ENCODE measurements at places on chromosomes 13 and 19. TPM values are rescaled to one million over a fixed set of nuclear protein-coding genes. Genes with fewer than 3 reads are reported as not detected.

DNA sequence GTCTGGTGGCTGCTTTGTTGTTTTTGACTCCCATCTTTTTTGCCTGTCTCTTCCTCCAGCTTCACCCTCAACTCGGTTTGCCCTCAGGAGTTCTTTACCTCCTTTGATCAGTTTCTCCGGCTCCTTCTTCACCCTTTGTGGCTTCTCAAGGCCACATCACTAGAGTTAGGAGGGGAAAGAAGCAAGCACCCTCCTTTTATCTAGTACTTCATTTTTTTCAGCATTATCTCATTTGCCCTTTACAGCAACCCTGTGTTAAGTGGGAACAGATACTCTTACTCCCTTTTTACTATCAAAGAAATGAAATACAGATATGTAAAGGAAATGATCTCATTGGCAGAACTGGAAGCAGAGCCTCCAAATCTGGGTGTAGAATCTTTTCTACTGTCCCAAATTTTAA, 26.9 kb downstream of the RAP2A start:
- peaks cover 13% of the 10 kb centered on the region for H3K36me3 ChIP-seq
- peaks cover 8% of the 10 kb centered on the region for H3K4me1 ChIP-seq
- peak; percentile 23 for DNase-seq
- H3K4me3 ChIP-seq, result no peak overlapping the region
- no peaks in the 10 kb centered on the region for H3K27me3 ChIP-seq

DNA sequence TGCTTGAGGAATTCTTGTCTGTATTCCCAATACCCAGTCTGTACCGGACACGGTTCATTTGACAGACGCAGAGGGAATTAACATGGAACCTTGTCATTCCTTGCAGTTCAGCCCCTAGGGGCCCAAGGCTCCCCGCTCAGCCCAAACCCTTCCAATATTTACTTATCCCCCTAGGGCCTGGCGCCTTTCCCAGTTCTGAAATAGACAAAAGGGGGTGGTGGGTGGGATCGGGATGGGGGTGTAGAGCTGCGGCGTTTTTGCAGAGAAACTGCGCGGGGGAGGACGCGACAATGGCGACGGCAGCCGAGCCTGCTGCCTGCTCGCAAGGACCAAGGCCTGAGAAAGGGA, 583 bp downstream of the AKAP8L start:
- peaks cover 7% of the 10 kb centered on the region for H3K36me3 ChIP-seq
- H3K27ac ChIP-seq, result peak overlapping the region; percentile 50
- H3K27me3 ChIP-seq, result no peaks in the 10 kb centered on the region
- peaks cover 28% of the 10 kb centered on the region for H3K4me1 ChIP-seq
- H3K4me3 ChIP-seq, result peak overlapping the region; percentile 86

GRCh38 chr13:40409278-40409677, 257.2 kb downstream of the FOXO1 start:
- no peaks in the 10 kb centered on the region for H3K36me3 ChIP-seq
- no peak overlapping the region for H3K4me3 ChIP-seq
- no peaks in the 10 kb centered on the region for H3K27me3 ChIP-seq
- no peaks in the 10 kb centered on the region for H3K4me1 ChIP-seq
- DNase-seq, result no peak

DNA sequence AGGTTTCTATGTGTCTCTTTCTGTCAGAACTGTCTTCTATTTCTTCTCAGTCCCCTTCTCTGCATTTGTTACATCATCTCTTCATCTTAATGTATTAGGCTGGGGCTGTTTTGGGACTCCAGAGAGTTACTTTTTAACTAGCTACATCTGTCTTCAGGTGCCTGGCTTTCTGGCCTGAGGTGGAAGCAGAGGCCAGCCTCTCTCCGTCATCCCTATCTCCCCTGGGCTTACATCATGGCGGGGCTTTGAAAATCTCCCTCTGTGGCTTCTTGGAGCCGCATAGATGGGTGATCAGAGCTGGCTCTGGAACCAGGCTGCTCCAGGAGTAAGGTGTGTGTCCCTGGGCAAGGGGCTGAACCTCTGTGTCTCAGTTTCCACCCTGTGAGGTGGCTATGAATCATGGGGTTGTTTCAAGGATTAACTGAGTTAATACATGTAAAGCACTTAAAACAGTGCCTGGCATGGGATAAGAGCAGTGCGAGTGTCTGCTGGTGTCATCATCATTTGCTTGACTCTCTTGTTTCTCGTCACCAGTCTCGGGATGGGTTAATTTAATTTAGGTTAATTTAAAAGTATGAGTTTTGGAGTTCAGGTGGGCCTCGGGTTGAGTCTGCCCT, 2.0 kb downstream of the EPN1 start:
- H3K27ac ChIP-seq, result peak overlapping the region; percentile 76
- no peak overlapping the region for H3K4me3 ChIP-seq
- H3K4me1 ChIP-seq, result peaks cover 59% of the 10 kb centered on the region
- no peak for DNase-seq

GRCh38 chr13:50711131-50711815, 132.2 kb downstream of the DLEU7 start:
- DNase-seq, result no peak
- peaks cover 5% of the 10 kb centered on the region for H3K27me3 ChIP-seq
- no peaks in the 10 kb centered on the region for H3K36me3 ChIP-seq
- peaks cover 20% of the 10 kb centered on the region for H3K4me1 ChIP-seq
- H3K4me3 ChIP-seq, result no peak overlapping the region
- H3K27ac ChIP-seq, result no peak overlapping the region

GRCh38 chr19:10583036-10583776, 3.9 kb downstream of the AP1M2 start:
- no peak overlapping the region for H3K4me3 ChIP-seq
- H3K27me3 ChIP-seq, result peaks cover 2% of the 10 kb centered on the region
- H3K36me3 ChIP-seq, result no peaks in the 10 kb centered on the region
- H3K4me1 ChIP-seq, result peaks cover 27% of the 10 kb centered on the region

DNA sequence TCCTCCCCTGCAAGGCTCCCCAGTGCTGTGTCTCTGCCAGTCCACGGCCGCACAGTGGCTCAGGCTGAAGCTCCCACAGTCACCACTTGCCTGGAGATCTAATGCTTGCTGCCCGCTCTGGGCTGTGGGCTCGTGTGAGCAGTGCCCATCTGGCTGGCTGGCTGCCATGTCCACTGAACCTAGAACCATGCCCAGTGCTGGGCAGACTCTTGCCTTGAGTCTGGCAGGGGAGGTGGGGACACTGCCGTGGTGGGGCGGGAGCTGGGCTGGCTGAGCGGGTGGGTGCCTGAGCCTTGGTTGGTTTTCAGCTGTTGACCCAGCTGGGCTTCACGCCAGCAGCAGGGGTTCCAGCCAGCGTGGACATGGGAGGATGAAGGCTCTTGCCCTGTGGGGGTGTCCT, 52.3 kb downstream of the CRTC1 start:
- H3K27ac ChIP-seq, result no peak overlapping the region
- no peaks in the 10 kb centered on the region for H3K27me3 ChIP-seq
- no peaks in the 10 kb centered on the region for H3K36me3 ChIP-seq
- H3K4me1 ChIP-seq, result peaks cover 7% of the 10 kb centered on the region
- H3K4me3 ChIP-seq, result no peak overlapping the region
- no peak for DNase-seq

DNA sequence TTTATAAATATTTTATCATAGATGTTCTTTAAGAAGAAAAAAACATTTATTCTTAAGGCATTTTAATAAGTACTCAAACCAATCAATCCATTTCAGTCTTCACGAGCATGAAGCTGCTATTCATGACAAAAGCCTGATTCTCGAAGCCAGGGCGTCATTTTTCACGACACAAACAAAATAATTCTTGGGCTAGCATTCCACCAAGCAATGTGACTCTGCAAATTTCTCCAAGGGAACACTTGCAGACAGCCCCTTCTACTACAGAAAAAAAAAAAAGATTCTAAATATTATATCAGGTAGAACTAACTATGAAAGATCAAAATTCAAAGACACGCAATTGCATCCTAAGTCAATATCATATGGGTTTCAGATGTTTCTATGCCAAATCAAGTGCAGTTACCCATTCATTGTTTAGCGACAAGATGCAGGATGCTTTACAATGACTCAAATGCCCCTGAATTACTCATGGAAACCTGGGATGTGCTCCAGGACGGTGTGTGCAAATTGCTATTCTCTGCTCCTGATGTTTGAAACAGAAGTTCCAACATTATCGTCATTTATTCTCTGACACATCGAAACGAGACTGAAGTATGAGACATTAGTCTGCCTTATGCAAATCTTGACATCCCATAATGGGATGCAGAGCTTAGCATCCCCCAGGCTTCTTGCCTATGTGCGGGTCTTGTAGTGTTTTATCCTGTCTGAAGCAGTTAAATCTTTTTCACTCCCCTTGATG, 517.7 kb downstream of the MYO16 start:
- no peaks in the 10 kb centered on the region for H3K27me3 ChIP-seq
- H3K27ac ChIP-seq, result no peak overlapping the region
- no peaks in the 10 kb centered on the region for H3K36me3 ChIP-seq
- H3K4me3 ChIP-seq, result no peak overlapping the region
- H3K4me1 ChIP-seq, result no peaks in the 10 kb centered on the region

DNA sequence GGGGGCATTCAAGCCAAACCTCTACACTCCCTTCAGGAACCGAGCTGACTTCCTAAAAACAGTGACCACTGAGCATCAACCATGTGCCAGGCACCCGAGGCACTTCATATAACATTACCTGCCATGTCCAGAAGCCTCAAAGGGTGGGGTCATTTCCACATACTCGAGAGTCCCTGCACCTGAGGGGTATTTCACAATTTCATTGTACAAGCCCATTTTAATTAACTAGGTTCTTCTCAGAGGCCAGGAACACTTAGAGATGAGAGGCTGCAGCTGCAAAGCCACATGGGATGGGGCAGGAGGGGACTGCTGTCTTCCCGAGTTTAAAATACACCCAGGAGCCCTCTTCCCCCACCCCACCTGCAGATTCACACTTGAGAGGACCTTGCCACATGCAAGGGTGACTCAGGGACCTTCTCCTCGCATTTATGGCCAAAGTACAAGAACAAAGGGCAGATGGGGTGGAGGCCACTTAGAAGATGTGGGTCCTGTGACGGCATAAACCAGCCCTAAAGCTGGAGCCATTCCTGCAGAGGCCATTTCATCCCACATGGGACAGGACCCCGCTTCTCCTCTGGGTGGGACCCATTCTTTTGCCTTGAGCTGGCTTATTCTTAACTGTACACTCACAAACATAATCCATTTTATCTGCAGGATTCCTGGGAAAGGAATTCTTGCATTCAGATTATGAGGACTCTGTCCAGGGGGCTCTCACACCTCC, 43.9 kb downstream of the RAB20 start:
- no peaks in the 10 kb centered on the region for H3K27me3 ChIP-seq
- no peak for DNase-seq
- no peak overlapping the region for H3K27ac ChIP-seq
- no peaks in the 10 kb centered on the region for H3K36me3 ChIP-seq

GRCh38 chr13:56424246-56424645, 716.5 kb upstream of the PRR20A start:
- H3K36me3 ChIP-seq, result no peaks in the 10 kb centered on the region
- H3K4me1 ChIP-seq, result no peaks in the 10 kb centered on the region
- DNase-seq, result no peak

DNA sequence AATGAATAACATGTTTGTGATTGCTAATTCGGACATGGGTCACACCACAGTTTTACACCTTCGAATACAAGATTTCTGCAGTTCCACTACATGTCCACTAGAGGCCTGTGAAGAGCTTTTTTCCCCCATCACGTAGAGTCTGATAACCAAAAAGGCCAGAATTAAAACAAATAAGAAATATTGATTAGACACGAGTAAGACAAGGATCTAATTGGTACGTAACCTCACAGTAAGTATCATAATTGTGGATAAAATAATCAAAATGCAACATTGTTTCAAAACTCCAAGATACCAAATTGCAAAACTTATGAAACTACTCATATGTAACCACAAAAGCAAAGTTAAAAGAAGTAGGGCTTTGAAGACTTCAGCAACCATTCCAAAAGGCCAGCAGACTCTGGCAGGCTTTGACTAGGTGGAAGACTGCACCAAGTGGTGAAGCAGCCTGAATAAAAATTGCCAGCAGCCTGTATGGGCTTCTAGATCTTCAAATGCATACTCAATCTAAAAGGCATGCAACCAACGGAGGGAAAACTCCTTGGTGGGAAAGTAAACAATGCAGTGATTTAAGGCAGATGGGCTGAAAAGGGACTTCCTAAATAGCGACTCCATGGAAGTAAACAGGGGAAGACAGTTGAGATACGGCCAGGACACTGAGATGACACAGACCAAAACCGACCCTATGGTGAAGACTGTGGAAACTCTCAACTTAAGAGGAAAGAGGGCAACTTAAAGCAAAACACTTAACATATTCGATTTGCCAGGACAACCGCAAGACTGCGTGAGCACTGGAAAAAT, 56.7 kb downstream of the STARD13 start:
- DNase-seq, result no peak
- H3K27me3 ChIP-seq, result no peaks in the 10 kb centered on the region
- no peak overlapping the region for H3K4me3 ChIP-seq
- H3K36me3 ChIP-seq, result no peaks in the 10 kb centered on the region
- no peak overlapping the region for H3K27ac ChIP-seq

CCDC70 gene
- total RNA-seq, result not detected

ZNF223 gene
- total RNA-seq, result 3.3 TPM

FPR1 gene
- 20.2 TPM for total RNA-seq

Data from natural killer cell (primary cell).